Islet precursor cell (in vitro differentiated cells): ENCODE measurements at places on chromosomes 7 and 10.

GRCh38 chr10:132738454-132739224 lies 47.3 kb downstream of the NKX6-2 start:
- DNase-seq, result no peak

DNA sequence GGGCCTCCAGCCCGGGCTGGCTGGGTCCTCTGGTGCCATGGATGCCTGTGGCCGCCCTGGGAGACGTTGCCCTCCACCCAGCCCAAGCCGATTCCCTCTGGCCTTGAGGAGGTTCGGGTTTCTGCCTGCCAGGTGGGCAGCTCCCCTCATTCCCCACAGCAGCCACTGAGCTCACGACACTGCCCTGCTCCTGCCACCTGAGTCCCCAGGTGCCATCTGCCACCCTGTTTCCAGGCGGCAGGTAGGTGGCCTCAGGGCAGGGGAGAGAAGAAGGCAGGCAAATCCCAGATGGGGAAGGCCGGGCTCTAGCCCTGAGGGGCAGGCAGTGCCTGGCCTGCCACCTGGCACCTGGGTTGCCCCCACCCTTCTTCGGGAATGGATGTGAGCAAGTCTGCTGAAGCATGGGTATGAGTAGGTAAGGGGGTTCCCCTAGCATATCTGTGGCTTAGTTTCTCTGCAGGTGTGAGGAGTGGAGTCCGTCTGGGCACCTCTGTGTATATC lies 92.2 kb upstream of the PPIF start:
- no peak for DNase-seq

DNA sequence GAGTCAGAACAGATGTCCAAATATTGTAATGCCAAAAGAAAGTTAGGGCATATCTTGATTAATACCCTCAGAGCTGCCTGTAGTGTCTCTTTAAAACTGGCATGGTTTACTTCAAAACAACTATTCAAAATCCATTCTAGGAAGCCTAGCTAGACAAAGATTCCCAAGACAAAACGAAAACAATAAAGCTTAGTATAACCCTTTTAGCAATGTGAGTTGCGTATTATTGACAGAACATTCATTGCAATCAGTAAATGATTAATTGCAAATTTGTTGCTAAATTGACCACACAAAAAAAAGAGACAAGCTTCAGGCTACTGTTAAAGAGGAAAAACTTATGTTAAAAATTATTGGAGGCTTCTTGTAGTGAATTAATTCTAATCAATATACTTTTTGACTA lies 406.9 kb downstream of the DGKB start:
- DNase-seq, result no peak

GRCh38 chr10:127405221-127405620 lies 143.9 kb upstream of the NPS start:
- no peak for DNase-seq

DNA sequence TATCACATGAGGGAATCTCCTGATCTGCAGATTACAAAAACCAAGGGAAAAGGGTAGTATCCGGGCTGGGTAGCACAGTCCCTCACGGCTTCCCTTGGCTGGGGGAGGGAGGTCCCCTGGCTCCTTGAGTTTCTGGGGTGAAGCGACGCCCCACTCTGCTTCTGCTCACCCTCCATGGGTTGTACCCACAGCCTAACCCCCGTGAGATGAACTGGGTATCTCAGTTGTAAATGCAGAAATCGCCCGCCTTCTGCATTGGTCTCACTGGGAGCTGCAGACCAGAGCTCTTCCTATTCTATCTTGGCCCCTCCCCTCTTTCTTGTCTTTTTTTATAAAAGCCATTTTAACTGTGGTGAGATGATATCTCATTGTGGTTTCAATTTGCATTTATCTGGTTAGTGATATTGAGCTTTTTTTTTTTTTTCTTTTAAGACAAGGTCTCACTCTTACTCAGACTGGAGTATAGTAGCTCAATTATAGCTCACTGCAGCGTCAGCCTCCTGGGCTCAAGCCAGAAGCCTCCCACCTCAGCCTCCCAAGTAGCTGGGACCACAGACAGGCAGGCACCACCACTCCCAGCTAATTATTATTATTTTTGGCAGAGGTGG lies 87.8 kb downstream of the ABCC2 start:
- no peak for DNase-seq

GRCh38 chr7:34177476-34177875 lies 272.1 kb downstream of the BMPER start:
- no peak for DNase-seq
